CD4-positive, alpha-beta T cell treated with Interleukin-21 for 1 hour (primary cell): ENCODE measurements at places on chromosomes 6 and 20.

DNA sequence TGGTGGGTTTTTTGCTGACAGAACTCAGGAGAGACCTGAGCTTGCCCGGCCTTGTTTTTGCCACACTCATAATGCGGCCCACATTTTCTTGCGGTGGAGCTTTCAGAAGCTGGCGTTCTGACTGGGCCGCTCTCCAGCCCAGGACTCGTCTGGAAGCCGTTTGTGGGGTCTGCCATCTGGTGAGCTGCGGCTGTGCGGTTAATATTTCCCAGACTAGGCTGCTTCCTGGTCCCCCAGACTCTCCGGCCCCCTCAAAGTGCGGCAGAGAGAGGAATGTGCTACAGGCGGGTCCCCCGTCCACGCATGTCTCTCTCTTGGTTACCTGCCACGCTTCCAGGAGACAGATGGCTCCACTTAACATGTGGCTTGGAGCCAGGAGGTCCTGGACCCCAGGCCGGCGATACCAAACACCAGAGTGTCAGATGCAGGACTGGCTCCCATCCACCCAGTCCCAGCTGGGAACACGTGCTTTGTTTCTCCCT, 128.9 kb upstream of the PMEPA1 start:
- DNase-seq: no peak

GRCh38 chr6:7180751-7181150, 73.0 kb downstream of the RREB1 start:
- DNase-seq: no peak

GRCh38 chr6:69581581-69581980, 215.2 kb downstream of the LMBRD1 start:
- no peak for DNase-seq

GRCh38 chr6:24009319-24009718, 116.7 kb upstream of the NRSN1 start:
- DNase-seq: no peak

- DNase-seq: no peak
Observed at GRCh38 chr20:10404023-10404628, 29.9 kb downstream of the MKKS start.

DNA sequence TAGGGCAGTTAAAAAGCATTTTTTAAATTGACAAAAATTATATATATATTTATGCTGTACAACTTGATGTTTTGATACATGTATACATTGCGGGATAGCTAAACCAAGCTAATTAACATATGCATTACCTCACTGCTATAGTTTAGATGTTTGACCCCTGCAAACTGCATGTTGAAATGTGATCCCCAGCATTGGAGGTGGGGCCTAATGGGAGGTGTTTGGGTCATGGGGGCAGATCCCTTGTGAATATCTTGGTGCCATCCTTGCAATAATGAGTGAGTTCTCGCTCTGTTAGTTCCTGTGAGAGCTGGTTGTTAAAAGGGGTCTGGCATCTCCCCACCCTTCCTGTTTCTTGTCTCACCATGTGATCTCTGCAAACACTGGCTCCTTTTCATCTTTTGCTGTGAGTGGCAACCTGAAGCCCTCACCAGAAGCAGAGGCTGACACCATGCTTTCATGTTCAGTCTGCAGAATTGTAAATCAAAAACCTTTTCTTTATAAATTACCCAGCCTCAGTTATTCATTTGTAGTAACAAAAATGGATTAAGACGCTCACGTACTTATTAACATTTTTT, 111.8 kb downstream of the MCHR2 start:
- no peak for DNase-seq

- no peak for DNase-seq
Observed at GRCh38 chr20:57148263-57148662, 118.2 kb downstream of the BMP7 start.

- peak; percentile 23 for DNase-seq
Observed at GRCh38 chr20:50471231-50471630, 39.0 kb upstream of the PTPN1 start.

DNA sequence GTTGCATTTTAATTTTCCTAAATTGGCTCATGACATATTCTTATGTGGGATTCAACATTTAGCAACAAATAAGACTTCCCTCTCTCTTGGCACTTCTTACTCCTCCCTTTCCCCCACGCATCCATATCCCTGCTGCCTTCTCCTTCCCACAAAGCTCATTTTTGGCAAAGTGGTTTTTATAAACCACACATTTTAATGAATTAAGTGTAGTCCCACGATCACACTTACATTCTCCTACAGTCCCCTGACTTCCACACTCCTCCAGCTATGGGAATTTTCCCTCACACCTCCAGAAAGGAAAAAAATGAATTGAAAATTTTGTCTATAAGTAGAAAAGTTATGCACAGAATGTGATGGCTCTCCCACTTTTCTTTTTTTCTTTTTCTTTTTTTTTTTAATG, 345.0 kb downstream of the CD83 start:
- DNase-seq: no peak

DNA sequence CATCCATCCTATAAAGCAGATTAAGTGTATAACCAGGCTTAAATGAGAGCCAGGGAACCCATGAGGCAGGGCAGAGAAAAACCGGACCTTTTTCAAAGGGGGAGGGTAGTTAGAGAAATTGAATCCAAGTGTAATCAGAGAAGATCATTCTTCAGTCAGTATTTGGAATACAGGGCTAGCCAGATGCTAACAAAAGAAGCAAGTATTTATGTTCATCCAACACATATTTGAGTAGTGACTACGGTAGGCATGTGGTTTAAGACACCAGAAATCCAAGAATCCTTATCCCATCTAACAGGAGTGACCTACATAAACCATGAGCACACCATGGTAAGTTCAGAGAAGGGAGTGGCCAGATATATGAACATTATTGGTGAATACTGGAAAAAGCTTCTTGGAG, 46.8 kb upstream of the FAM83C start:
- DNase-seq: no peak

DNA sequence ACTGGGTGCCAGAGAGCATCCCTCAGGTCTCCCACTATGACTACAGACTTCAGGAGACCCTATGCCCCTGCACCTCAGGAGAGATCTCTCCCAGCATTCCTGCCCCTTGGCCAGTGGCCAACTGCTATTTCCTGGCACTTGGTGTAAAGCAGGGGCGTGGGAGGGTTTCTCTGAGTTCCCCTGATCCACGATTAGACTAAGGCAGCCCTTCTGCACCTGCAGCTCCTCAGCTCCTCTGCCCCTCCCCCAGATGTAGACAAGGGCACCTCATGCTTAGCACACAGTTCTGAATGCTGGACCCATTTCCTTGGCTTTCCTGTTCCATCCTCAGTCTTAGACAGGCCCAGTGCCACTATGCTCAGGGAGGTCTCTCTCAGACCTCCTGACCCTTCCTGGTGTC, 28.6 kb downstream of the EDN1 start:
- DNase-seq: no peak

GRCh38 chr6:70763754-70764510, 96.2 kb downstream of the SMAP1 start:
- no peak for DNase-seq

DNA sequence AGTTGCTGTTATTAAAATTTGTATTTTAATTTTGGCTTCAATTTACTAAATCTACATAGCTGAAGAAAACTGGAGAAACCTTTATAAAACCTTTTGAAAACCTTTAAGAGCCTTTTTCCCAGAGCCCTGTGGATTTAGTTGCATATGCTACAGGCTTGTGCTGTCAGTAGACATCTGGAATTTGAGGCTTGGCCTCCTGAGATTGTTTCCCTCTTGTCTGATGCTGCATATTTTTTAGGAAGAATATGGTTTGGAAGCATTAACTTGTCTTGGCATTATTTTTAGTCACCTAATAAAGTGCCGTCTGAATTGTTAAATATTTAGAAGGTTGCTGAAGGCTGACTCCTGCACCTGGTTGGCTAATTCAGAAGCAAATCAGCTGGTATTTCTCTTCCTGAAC, 369.4 kb downstream of the UTRN start:
- DNase-seq: no peak

DNA sequence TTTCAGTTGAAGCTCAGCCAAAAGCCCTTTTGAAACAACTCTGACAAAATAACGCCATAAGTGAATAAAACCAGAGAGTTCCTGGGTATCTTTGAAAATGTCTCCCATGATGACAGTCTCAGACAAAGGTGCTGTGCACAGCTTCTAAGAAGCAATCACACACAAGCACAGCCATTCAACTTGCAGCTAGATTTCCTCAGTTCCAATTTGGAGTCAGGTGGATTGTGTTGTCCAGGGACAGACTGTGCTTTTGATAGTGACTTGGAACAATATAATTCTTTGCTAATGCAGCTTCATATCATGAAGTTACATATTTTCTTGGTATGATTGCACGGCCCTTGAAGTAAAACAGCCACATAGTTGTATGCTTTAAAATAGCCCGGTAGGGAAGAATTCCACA, 105.6 kb downstream of the FARS2 start:
- DNase-seq: no peak

- peak; percentile 76 for DNase-seq
Observed at GRCh38 chr6:6547110-6547879, 41.2 kb upstream of the LY86 start.

GRCh38 chr6:118283766-118284165, 264.3 kb upstream of the PLN start:
- peak; percentile 65 for DNase-seq

- DNase-seq: no peak
Observed at GRCh38 chr6:113358063-113358583, 499.0 kb upstream of the MARCKS start.

GRCh38 chr6:151733680-151734320, 73.7 kb upstream of the ESR1 start:
- DNase-seq: no peak

- DNase-seq: no peak
Observed at GRCh38 chr6:146938266-146938665, 266.0 kb upstream of the STXBP5 start.
